Lung (tissue), 17 donors: ENCODE measurements at places on chromosomes 2 and 18. TPM values are rescaled to one million over a fixed set of nuclear protein-coding genes. Genes with fewer than 3 reads are reported as not detected.
A peak's percentile ranks its signal among the peaks of the same experiment; 100 is the strongest.

DNA sequence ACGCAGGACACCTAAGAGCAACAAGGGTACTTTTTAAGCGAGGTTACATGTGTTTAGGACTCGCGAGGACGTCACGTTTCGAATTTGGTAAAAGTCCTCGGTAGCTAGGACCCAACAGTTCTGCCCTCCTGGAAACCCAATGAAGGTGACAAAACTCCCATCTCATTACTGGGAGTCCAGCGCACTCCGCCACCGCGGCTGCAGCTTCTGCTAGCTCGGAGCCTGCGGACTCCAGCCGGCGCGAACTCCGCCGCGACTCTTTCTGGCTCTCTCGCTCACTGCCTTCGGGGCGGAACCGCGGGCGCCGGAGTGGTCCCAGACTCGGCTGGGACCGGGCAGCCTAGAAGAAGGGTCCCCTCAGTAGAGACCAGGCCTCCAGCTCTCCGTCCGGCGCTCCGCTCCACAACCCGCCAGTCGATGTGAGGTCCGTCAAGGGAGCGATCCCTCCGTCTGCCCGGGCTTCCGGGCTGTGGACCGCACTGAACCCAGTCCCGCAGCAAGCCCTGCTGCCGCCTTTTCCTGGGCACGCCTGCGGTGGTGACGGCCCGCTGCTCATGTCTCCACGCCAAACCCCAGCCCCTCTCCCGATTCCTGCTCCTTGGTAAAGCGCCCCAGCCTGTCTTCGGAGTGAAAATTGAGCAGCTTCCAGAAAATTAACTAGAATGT lies 3.0 kb upstream of the OSR1 start:
- H3K27ac ChIP-seq: no peak overlapping the region
- peaks cover 50% of the 10 kb centered on the region for H3K27me3 ChIP-seq
- peak; percentile 70 for DNase-seq
- peak overlapping the region; percentile 29 for H3K4me3 ChIP-seq
- H3K36me3 ChIP-seq: peaks cover 18% of the 10 kb centered on the region
- H3K4me1 ChIP-seq: peaks cover 22% of the 10 kb centered on the region

DNA sequence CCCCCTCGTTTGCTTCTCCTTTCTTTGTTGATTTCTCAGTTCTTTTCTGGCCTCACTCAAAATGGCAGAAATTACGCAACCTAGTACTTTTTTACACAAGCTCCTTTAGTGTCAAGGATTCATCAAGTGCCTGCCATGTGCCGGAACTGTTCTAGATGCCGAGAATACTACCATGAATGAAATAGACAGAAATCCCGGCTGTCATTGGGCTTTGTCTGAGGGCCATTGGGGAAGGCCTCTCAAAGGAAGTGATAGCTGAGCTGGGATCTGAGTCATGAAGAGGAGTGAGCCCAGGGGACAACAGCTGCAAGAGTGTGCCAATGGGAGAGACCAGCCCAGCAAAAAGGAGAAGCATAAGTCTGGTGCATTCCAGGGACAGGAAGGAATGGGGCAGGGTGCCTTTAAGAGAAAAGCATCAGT lies 34.3 kb upstream of the PPP1CB start:
- no peaks in the 10 kb centered on the region for H3K36me3 ChIP-seq
- H3K27ac ChIP-seq: peak overlapping the region; percentile 61
- peak; percentile 60 for DNase-seq
- H3K4me3 ChIP-seq: no peak overlapping the region
- H3K27me3 ChIP-seq: no peaks in the 10 kb centered on the region
- peaks cover 4% of the 10 kb centered on the region for H3K4me1 ChIP-seq

DNA sequence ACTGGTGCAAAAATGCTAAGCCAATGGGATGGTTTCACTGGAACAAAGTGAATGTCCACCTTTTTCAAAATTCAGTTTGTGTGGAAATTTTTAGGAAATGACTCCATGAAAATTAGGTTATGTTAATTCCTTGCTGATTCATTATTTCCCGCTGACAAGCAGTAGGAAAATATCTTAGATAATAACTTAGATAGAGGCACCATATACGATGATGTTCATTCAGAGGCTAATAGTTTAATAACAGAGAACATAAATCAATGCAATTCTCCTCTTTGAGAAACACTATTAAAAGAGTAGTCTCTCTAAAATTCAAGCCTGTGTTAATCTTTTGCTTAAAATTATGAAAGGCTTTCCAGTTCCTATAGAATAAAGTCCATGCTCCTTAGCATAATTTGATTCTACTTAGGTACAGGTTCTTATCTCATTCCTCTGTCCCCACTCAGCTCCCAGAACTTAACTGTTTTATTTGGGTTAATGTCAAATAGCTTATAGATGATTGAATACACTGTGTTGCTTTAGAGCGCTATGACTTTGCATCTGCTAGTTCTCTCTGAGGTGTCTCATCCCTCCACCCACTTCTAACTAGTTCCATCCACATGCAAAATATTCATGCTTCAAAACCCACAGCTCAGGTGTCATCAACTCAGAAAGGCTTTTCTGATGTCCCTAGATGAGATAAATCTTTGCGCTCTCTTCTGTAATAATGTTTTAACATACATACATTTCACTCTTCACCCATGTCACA lies 503.6 kb downstream of the ERBB4 start:
- no peaks in the 10 kb centered on the region for H3K4me1 ChIP-seq
- no peak overlapping the region for H3K27ac ChIP-seq
- no peak for DNase-seq
- no peaks in the 10 kb centered on the region for H3K27me3 ChIP-seq
- no peak overlapping the region for H3K4me3 ChIP-seq

DNA sequence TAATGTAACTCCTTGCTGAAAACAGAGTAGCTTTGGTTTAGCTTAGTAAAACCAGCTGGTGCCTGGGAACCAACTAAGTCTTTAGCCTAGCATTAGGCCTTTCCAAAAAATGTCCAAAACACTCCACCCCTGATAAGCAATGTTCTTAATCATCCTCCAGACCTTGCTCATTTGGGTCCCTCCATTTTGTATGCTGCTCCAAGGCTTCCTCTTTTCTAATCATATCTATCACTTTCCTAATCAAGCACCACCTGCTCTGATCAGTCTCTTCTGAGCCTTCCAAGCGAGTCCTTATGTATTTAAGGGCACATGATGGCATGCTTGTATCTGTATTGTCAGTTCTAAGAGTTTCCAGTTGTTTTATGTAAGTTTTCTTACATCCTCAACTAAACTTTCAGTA lies 23.6 kb downstream of the THADA start:
- H3K27ac ChIP-seq: no peak overlapping the region
- no peak overlapping the region for H3K4me3 ChIP-seq
- H3K4me1 ChIP-seq: no peaks in the 10 kb centered on the region
- no peak for DNase-seq

DNA sequence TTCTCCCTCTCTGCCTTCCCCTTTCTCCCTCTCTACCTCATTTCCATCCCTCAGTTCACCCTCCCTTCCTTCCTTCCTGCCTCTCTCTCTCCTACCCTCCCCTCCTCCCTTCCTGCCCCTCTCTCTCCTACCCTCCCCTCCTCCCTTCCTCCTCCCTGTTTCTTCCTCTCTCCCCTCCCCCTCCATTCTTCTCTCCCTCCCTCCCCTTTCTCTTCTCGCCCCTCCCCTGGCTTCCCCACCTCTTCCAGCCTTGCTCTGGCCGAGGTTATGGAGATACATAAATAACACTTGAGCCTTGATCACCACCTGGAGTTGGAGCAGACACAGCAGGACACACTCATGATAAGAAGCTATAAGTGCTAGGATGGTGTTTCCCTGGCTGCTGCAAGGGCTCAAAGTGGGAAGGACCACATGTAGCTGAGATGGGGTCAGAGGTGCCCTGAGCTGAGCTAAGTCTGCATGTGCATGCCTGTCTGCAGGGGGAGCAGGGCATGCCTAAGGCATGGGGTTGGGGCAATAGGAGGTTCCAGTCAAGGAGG lies 326.1 kb upstream of the HS6ST1 start:
- H3K27me3 ChIP-seq: no peaks in the 10 kb centered on the region
- H3K27ac ChIP-seq: no peak overlapping the region
- DNase-seq: no peak
- no peaks in the 10 kb centered on the region for H3K4me1 ChIP-seq
- H3K36me3 ChIP-seq: no peaks in the 10 kb centered on the region

DNA sequence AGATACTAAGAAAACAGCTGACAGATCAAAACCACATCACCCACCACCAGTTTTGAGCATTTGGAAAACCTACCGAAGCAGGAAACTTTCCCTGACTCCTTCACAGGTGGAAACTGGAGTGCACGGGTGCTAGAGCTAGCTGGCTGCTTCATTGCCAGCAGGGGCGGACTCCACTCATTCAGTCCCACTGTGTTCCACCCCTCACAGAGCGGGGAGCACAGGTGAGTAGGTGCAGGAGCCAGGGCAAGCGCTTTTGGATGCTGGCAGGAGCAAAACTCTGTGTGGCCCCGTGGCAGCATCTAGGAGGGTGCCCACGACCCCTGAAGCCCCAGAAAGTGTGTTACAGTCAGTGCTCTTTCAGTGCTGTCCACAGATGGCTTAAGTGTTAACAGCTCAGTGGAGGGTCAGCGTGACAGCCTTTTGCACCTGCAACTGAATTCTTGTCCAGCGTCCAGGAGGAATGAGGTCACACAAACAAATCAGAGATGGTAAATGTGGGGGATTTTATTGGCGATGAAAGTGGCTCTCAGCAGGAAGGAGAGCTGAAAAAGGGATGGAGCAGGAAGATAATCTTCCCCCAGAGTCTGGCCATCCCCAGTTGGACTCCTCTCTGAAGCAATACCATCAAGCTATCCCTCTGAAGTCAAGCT lies 71.1 kb downstream of the TMEM163 start:
- DNase-seq: no peak
- no peak overlapping the region for H3K4me3 ChIP-seq
- H3K4me1 ChIP-seq: no peaks in the 10 kb centered on the region
- H3K27me3 ChIP-seq: no peaks in the 10 kb centered on the region

- H3K4me3 ChIP-seq: no peak overlapping the region
- peaks cover 9% of the 10 kb centered on the region for H3K36me3 ChIP-seq
- no peaks in the 10 kb centered on the region for H3K4me1 ChIP-seq
- H3K27me3 ChIP-seq: no peaks in the 10 kb centered on the region
Measured at GRCh38 chr2:131121464-131121863, 16.3 kb downstream of the PLEKHB2 start.

GRCh38 chr2:238929242-238930081 lies 81.6 kb downstream of the TWIST2 start:
- peak; percentile 90 for DNase-seq
- H3K27ac ChIP-seq: no peak overlapping the region
- peaks cover 17% of the 10 kb centered on the region for H3K4me1 ChIP-seq
- no peaks in the 10 kb centered on the region for H3K36me3 ChIP-seq

- DNase-seq: peak; percentile 51
- no peaks in the 10 kb centered on the region for H3K27me3 ChIP-seq
- H3K27ac ChIP-seq: no peak overlapping the region
Measured at GRCh38 chr18:41378598-41378997, 576.4 kb upstream of the PIK3C3 start.

Gene MALT1
- total RNA-seq: 18.8 TPM
